ENCODE measurements at places on chromosomes 16 and 17.

- no peak for DNase-seq
Measured at GRCh38 chr16:67252609-67253497, 4.1 kb downstream of the SLC9A5 start.

- no peak for DNase-seq
Measured at GRCh38 chr17:16881239-16881924, 90.5 kb downstream of the TNFRSF13B start.

- no peak for DNase-seq
Measured at GRCh38 chr16:86391984-86392383, 118.3 kb upstream of the FOXF1 start.

GRCh38 chr17:64580384-64581315 is 73.9 kb downstream of the CEP95 start:
- no peak for DNase-seq

DNA sequence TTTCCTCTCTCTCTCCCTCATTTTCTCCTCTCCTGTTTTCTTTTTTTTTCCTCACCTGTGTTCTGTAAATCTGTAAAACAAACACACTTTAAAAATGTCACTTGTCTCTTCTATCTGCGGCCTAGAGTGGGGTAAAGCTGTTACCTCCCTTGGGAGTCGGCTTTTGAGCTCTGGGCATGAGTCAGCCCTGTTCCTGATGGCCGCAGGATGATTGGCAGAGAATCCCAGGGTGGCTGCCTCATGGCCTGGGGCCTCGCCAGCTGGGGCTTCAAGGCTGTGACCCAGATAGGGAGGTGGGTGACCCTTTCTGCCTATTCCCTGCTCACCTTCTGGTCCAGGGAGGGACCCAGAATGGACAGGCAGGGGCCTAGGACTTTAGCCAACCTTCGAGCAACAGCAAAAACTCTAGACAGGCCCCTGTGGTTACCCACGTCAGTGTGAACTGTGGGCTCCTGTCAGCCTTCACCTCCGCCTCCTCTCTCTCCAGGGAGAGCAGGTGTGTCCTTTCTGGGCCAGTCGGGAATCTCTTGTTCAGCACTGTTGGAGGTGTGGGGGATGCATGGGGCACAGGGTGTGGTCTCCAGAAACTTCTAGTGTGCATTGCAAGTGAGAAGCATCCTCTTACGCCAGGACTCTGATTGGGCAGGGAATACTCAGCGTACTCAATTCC is 87.4 kb downstream of the RAP1GAP2 start:
- no peak for DNase-seq

DNA sequence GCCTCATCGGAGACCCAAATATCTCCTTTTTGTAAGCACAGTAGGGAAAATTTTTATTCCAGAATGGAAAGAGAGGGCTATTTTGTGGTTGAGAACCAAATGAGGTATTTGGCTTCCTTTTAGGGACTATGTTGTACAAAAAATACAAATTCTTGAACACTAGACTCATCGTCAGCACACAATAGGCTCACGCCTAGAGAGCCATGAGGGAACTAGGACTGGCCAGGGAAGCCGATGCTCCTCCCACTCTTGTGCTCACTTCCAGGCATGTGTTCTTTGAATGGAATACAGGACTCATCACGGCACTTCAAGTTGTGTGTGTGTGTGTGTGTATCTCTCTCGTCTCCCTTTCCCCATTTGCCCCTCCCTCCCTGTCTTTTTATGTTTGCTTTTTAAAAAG is 17.8 kb upstream of the BLMH start:
- DNase-seq, result no peak

- DNase-seq, result no peak
Measured at GRCh38 chr16:53041320-53042051, 11.2 kb downstream of the CHD9NB start.

DNA sequence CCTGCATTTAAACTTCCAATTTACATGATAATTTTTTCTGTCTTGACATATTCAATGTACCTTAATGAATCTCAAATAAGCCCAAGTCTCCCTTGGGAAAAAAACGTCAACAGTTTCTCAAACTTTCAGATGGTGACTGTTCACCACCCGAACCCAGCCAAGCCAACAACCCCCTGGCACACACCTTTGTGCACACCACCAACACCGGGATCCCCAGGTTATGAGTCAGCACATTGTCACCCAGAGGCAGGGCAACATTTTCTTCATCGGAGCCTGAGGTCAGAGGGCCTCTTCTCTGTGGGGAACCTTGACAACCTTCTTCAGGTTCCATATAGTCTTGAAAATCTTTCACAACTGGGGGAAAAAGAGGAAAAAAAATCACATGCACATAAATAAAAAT is 15.5 kb downstream of the DYNC1LI2 start:
- no peak for DNase-seq

DNA sequence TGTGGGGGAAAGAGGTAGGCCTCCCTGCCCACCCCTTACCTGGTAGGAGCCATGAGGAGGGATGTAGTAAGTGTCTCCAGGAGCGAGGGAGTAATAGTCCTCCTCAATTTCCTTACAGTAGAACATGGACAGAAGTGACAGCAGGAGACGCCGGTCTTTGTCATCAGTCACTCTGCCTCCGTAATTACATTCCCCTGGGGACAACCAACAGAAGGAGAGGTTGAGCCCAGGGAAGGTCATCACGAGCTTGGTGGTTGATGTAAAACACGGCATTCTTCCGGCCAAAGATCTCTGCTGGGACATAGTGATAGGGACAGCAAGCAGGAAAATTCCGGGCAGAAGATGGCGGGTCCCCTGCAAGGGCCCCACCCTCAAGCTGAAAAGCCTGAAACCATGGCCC is 47.9 kb downstream of the LYRM1 start:
- no peak for DNase-seq

GRCh38 chr17:63450551-63450950 is 4.4 kb upstream of the CYB561 start:
- no peak for DNase-seq

DNA sequence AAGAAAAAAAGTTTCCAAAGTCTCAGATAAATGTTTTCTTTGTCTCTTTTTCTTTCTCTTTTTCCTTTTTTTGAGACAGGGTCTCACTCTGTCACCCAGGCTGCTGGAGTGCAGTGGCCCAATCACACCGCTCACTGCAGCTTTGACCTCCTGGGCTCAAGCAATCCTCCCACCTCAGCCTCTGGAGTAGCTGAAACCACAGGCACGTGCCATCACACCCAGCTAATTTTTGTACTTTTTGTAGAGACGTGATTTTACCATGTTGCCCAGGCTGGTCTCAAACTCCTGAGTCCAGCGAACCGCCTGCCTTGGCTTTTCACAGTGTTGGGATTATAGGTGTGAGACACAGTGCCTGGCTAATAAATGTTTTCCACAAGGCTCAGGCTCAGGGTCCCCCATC is 53.3 kb upstream of the KSR1 start:
- DNase-seq, result no peak

DNA sequence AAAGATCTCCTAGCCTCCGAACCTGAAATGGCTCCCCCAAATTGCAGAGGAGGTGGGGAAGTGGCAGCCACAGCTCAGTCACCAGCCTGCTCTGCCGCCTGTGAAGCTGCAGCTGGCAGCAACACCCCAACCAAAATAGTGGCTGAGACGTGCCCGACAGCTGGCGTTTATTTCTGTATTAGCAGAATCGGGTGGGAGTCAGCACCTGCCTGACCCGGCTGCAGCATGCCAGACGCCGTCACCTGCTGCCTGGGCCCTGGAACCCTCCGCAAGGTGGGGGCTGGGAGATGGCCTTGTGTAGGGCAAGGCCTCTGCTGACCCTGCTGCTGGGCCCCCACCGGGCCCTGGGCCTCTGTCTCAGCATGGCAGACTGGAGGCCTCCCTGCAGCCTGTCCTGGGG is 17.5 kb upstream of the PABPN1L start:
- no peak for DNase-seq

DNA sequence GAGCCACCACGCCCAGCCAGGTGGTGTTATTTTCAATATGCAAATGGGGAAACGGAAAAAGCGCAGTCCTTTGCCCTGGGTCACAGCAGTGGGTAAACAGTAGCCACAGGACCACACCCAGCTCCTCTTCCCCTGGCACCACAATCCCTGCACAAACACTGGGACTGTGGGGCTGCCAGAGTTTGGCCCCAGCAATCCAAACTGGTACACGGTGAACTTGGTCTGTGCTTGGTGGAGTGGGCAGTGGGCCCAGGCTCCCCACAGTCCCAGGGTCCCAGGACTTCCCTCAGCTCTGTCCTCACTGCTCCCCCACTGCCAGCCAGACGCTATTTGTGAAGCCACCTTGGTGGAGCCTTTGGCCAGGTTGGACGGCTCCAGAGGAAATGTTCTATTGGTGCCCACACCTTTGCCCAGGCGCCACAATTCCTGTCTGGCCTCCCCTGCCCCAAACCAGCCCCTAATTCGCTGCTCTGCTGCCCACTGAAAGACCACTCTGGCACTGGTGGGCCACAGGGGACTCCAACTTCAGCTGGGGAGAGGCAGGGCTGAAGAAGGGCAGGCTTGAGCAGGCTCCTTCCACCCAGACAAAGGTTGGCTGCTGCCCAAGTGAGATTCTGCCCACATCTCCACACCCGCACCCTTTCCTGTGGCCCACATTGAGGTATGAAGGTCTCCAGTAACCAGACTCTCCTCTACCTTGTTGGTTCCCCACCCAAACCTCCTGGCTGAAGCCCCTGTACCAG is 2.1 kb downstream of the CHAD start:
- no peak for DNase-seq

DNA sequence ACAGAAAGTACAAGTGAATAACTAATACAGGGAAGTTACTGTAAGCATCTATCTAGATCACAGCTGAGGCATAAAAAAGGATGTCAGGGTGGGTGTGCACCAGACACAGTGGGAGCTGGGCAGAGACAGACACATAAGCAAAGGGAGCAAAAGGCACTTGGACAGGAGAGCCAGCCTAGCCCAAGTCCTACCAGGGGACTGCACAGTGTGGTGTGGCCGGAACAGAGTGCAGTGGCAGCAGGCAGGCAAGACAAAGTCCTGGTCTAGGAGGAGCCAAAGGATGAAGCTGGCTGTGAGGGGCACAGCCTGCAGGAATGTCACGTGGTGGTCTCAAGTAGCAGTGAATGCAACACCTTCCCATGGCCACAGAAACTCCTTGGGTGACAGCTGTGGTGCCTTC is 21.9 kb downstream of the RAD51D start:
- no peak for DNase-seq

DNA sequence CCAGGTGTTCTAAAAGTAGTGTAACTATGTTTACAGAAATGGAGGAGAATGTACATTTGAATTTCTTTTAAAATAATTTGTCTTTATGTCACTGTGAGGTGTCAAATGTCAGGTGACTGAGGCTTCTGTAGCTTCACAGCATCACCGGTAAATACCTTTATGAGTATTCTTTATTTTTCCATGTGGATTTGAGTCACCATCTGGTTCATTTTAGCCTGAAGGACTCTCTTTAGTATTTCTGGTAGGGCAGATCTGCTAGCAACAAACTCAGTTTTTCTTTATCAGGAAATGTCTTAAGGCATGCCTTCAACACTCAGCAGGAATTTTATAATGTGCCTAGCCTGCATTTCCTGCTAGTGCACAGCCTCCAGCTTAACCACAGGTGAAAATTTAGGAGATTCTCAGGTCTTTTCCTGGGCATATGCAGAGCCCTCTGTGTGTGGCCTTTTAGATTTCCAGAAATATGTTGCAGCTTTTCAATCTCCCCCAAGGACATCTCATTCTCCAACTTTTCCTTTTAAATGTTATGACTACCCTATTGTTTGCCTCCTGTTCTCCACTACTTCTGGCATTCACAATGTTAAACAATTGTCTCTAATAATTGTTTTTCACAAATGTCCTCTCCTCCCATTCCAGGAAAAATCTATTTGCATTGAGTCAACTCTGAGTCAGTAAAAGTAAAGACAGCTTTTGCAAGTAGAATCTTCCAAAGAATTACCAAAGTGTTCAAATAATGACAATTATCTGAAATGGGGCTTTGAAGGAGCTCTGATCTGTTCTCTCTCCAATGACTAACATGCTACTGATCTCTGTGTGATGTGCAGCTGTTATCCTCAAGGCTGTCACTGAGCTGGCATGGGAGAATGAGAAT is 239.4 kb upstream of the CPHXL start:
- no peak for DNase-seq

DNA sequence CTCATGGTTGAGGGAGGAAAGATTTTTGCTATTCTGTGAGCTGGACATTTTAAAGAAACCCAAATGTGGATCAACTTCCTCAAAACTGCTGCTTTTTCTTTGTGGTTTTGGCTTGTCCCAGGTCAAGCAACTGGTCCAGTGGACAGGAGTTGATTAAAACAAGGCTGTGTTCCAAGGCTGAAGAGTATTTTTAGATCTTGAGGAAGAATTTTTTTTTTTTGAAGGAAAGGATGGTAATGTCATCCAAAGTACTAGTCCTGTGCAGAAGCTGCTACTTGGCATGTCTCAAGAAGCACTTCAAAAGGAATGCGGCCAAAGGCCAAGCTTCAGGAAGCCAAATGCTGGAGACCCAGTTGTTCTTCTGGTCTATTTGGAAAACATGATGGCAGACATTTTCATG is 8.0 kb upstream of the MYH2 start:
- DNase-seq, result no peak

DNA sequence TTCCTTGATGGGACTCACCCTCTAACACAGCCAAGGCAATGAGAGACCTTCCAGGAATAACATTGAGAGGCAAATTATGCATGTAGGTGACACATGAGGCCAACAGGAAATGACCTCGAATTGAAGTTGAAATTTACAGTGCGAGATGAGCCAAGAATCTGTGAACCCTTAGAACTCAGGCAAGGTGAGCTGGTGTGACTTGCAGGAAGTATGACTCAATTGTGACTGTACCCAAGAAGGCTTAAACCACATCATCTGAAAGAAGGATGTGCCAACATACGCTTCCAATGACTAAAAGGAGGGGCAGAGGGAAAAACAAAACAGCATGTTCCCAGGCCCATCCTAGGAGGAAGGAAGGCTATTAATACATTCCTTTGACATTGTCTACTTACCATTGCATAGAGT is 44.8 kb downstream of the PITPNC1 start:
- DNase-seq, result no peak

DNA sequence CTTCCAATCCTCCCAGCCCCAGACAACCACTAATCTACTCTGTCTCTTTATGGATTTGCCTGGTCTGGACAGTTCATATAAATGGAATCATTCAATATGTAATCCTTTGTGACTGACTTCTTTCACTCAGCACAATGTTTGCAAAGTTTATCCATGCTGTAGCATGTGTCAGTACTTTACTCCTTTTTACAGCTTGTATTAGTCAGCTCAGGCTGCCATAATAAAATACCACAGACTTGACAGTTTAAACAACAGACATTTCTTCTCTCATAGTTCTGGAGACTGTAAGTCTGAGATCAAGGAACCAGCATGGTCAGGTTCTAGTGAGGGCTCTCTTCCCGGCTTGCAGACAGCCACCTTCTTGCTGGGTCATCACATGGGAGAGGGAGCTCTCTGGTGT is 41.3 kb downstream of the GPRC5B start:
- DNase-seq, result no peak

Data from stimulated activated CD4-positive, alpha-beta T cell treated with anti-CD3 and anti-CD28 coated beads, Interleukin-1b, Interleukin-23, amount 100 ng/mL, for 1 hour (primary cell).